Ascending aorta (tissue), 2 donors: ENCODE measurements at places on chromosomes 4 and X.

- no peaks in the 10 kb centered on the region for H3K4me1 ChIP-seq
- H3K4me3 ChIP-seq, result no peak overlapping the region
- H3K36me3 ChIP-seq, result no peaks in the 10 kb centered on the region
These were observed 53.3 kb downstream of the CAMK2D start for GRCh38 chr4:113708250-113708649.

GRCh38 chr4:89753601-89754066 lies 83.3 kb downstream of the SNCA start:
- no peak overlapping the region for H3K27ac ChIP-seq
- no peak for DNase-seq
- no peaks in the 10 kb centered on the region for H3K4me1 ChIP-seq
- no peaks in the 10 kb centered on the region for H3K36me3 ChIP-seq

- H3K4me1 ChIP-seq, result no peaks in the 10 kb centered on the region
- no peak for DNase-seq
- no peaks in the 10 kb centered on the region for H3K36me3 ChIP-seq
- no peak overlapping the region for H3K27ac ChIP-seq
- no peaks in the 10 kb centered on the region for H3K27me3 ChIP-seq
These were observed 2.3 kb downstream of the PRRG3 start for GRCh38 chrX:151697522-151697921.

GRCh38 chr4:121726642-121727268 lies 30.0 kb upstream of the ANXA5 start:
- H3K4me1 ChIP-seq, result no peaks in the 10 kb centered on the region
- no peak for DNase-seq

DNA sequence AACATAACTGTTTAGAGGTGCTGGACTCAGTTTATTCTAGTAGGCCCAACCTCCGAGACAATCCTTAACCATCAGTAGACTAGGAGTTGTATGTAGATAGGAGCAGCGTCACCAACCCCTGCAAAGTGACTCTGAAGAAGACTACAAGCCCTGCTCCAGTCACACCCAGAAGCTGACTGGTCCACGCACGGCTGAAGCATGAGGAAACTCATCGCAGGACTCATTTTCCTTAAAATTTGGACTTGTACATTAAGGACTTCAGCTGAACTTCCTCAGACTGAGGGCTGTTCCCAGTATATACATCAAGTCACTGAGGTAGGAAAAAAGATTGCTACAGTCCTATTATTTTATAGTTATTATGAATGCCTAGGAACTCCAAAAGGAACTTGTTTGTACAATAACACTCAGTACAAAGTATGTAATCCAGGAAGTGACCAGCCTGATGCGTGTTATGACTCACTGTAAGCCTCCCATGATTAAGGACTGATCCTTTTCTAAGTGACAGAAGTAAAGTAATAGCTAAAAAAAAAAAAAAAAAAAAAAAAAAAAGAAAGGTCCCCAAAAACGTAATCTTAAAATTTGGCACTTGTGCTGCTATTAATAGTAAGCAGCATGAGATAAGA lies 41.6 kb upstream of the UGT2B7 start:
- H3K27me3 ChIP-seq, result no peaks in the 10 kb centered on the region
- H3K36me3 ChIP-seq, result no peaks in the 10 kb centered on the region
- no peak overlapping the region for H3K27ac ChIP-seq
- H3K4me3 ChIP-seq, result no peak overlapping the region

GRCh38 chrX:72340041-72340440 lies 34.3 kb upstream of the CITED1 start:
- no peak overlapping the region for H3K4me3 ChIP-seq
- DNase-seq, result no peak
- no peak overlapping the region for H3K27ac ChIP-seq
- H3K36me3 ChIP-seq, result no peaks in the 10 kb centered on the region
- no peaks in the 10 kb centered on the region for H3K27me3 ChIP-seq
- H3K4me1 ChIP-seq, result no peaks in the 10 kb centered on the region

DNA sequence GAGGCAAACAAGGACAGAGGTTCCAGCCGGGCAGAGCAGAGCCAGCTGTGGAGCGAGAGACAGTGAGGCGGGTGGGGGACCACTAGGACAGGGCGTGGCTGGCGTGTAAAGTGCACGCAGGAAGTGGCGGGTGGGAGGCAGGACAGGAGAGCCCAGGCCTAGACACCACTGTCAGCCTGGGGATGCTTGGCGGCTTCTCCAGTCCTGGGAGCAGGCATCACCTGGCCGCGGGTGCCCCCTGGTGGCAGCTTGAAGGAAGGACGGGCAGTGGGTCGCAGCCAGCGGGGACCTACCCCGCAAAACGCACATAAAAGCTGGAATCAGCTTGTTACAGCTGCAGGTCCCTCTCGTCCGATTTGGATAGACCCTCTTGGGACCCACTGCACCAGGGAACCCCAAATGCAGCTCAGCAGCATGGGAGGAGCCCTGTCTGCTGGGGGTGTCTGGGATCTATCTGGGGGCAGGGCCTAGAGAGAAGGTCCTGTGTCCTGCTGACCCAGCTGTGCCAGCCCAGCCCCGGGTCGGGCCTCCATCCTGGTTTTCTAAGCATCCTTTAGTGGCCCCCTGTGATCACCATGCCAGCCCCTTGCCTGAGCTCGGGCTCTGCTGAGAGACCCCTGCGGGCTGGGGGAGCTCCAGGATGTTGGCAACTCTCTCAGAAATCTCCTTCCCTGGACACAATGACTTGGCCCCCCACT lies 57.7 kb downstream of the WFS1 start:
- no peak for DNase-seq
- H3K27me3 ChIP-seq, result peaks cover 4% of the 10 kb centered on the region
- no peaks in the 10 kb centered on the region for H3K36me3 ChIP-seq
- no peak overlapping the region for H3K4me3 ChIP-seq
- H3K27ac ChIP-seq, result no peak overlapping the region

DNA sequence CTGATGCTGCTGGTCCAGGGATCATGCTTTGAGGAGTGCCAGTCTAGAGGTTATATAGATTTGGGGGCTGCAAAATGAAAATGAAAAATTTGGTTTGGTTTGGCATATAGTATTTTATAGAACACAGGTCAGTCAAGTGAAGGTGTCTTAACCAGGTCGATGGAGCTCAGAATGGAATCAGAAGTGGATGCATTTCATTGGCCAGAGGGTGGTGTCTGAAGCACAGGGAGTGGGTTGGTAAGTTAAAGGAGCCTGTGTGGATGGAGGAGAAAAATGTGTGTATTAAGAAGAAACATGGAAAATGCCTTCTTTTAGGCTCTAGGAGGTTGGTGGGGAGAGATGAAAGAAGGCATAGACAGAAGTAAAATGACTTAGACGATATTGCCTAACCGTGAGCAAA lies 8.6 kb downstream of the GALNT7 start:
- H3K4me3 ChIP-seq, result no peak overlapping the region
- H3K4me1 ChIP-seq, result peaks cover 5% of the 10 kb centered on the region
- DNase-seq, result no peak
- H3K27ac ChIP-seq, result no peak overlapping the region
- H3K36me3 ChIP-seq, result no peaks in the 10 kb centered on the region
- no peaks in the 10 kb centered on the region for H3K27me3 ChIP-seq

DNA sequence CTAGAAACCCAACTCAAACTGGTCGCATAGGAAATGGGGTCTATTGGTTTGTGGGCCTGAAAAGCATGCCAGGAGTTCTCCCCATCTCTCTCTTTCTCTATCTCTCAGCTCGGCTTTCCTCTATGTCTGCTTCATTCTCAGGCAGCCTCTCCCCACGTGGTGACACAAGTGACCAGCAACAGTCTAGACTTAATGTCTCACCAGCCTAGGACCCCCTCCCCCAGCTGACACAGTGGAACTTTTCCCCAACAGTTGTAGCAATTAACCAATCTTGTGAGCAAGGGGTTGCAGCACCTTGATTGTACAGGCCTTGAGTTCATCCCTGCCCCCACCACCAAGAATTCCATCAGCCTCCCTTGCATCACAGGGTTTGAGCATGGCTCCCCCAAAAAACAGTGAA lies 159.8 kb upstream of the KIT start:
- H3K4me1 ChIP-seq, result no peaks in the 10 kb centered on the region
- H3K27ac ChIP-seq, result no peak overlapping the region
- no peaks in the 10 kb centered on the region for H3K36me3 ChIP-seq
- H3K27me3 ChIP-seq, result no peaks in the 10 kb centered on the region

DNA sequence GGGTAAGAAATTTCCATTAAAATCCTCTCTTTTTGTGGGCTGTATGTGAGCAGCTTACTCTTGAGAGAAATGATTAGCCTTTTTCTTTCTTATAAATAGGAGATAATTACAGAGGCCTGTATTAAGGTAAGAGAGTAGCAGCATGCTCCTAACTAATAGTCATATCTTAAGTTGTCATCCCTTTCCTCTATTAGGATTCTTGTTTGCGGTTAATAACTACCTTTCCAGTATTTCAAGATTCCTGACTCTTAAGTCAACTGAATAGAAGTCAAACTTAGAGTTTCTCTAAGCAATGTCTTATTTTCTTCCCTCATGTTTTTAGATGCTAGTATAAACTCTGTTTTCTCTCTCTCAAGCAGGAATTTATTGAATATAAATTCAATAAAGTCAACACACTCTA lies 139.9 kb upstream of the GPRIN3 start:
- no peaks in the 10 kb centered on the region for H3K4me1 ChIP-seq
- H3K27ac ChIP-seq, result no peak overlapping the region
- no peak for DNase-seq
- H3K36me3 ChIP-seq, result no peaks in the 10 kb centered on the region
- no peaks in the 10 kb centered on the region for H3K27me3 ChIP-seq
- no peak overlapping the region for H3K4me3 ChIP-seq

DNA sequence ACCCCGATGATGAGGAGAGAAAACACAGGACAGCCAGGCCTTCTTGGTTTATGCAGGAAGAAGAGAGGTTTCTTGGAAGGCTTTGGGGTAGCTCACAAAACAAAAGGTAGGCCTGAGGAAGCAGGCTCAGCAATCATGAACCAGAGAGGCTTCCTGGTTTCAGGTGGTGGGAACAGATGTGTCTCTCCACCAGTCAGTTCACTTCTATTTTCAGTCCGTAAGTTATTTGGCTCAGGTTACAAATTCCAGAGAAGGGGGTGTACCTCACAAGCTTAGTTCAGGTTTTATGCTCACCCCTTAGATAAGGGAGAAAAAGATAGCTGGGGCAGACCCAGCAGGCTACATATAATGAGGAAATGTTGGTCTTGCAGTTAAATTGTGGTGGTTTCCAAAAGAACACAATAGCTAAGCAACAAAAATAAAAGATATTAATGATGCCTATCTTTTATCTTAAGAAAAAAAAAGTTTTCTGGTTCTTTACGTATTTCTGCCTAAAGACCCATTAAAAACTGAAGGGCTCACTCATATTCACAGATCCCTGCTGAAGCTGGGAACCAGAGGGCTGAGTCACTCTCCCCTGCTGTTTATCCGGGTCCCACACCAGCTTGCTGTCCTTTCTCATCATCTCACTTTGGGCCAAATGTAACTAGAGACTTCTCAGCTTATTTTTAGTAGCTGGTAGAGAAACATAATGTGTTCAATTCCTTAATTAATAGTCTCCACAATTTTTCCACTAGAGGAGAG lies 177.0 kb downstream of the CAMK2D start:
- H3K27ac ChIP-seq, result peak overlapping the region; percentile 63
- H3K27me3 ChIP-seq, result no peaks in the 10 kb centered on the region
- peaks cover 5% of the 10 kb centered on the region for H3K4me1 ChIP-seq
- DNase-seq, result no peak
- no peaks in the 10 kb centered on the region for H3K36me3 ChIP-seq
- no peak overlapping the region for H3K4me3 ChIP-seq

- no peak overlapping the region for H3K27ac ChIP-seq
- H3K4me1 ChIP-seq, result peaks cover 10% of the 10 kb centered on the region
- H3K4me3 ChIP-seq, result no peak overlapping the region
- DNase-seq, result no peak
- no peaks in the 10 kb centered on the region for H3K27me3 ChIP-seq
- no peaks in the 10 kb centered on the region for H3K36me3 ChIP-seq
These were observed 4.8 kb upstream of the KIAA0232 start for GRCh38 chr4:6777636-6778281.

DNA sequence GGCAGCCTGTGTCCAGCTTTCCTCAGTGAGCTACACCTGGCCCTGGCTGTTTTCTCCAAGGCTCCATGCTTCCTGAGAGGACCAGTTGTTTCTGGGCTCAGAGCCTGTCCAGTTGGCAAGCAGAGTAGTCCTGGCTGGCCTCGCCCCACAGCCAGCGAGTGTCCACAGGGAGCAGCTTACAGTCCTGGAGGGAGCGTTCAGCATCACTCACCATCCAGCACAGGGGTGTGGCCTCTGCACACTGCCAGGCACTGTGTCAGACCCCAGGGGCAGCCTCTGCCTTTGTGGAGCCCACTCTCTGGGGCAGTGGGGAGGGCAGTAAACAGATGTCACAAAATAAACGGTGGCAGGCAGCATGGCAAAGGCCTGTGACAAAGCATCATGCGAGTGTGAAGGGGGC lies 23.9 kb downstream of the EVC start:
- DNase-seq, result no peak
- H3K4me3 ChIP-seq, result no peak overlapping the region
- no peaks in the 10 kb centered on the region for H3K27me3 ChIP-seq
- H3K27ac ChIP-seq, result no peak overlapping the region
- H3K4me1 ChIP-seq, result peaks cover 15% of the 10 kb centered on the region

DNA sequence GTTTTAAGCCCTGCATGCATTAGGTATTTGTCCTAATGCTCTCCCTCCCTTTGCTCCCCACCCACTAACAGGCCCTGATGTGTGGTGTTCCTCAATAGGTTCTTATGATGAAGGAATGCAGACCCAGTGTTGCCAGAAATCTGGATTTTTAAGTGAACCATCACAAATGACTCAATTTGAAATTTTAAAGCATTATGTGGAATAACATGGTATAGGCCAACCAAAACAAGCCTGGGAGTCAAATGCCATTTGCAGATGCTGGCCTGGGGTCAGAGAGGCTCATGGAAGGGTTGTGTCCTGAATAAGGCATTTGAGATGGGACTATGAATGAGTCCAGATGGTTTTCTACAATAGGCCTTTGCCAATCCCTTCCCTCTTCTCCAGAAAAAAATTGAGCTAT lies 179.6 kb downstream of the SHROOM3 start:
- peak; percentile 89 for DNase-seq
- H3K4me1 ChIP-seq, result peaks cover 7% of the 10 kb centered on the region
- no peak overlapping the region for H3K4me3 ChIP-seq
- H3K27me3 ChIP-seq, result no peaks in the 10 kb centered on the region
- peak overlapping the region; percentile 78 for H3K27ac ChIP-seq

- no peaks in the 10 kb centered on the region for H3K4me1 ChIP-seq
- no peak overlapping the region for H3K27ac ChIP-seq
- DNase-seq, result no peak
- H3K27me3 ChIP-seq, result no peaks in the 10 kb centered on the region
- no peaks in the 10 kb centered on the region for H3K36me3 ChIP-seq
These were observed 49.5 kb upstream of the ENPP6 start for GRCh38 chr4:184267206-184267608.

GRCh38 chr4:30256116-30256832 lies 463.9 kb upstream of the PCDH7 start:
- H3K4me3 ChIP-seq, result no peak overlapping the region
- H3K36me3 ChIP-seq, result no peaks in the 10 kb centered on the region
- DNase-seq, result no peak
- H3K27ac ChIP-seq, result no peak overlapping the region

DNA sequence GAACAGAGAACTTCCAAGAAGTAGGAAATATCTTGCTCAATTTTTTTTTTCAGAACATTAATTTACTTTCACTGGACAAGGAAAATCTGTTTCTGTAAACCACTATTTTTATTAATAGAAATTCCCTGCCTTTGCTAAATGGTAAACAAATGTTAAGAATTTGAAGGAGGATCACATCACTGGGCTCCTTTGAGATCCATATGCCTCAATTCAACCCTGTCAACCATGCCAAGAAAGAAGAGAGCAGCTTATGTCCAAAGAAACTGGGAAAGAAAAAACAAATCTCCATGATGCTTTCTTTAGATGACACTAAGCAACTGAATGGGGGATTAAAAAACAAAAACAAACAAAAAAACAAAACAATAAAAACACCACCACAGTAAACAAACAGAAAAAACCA lies 47.7 kb downstream of the LNX1 start:
- no peaks in the 10 kb centered on the region for H3K27me3 ChIP-seq
- no peaks in the 10 kb centered on the region for H3K4me1 ChIP-seq
- no peak overlapping the region for H3K27ac ChIP-seq
- no peak overlapping the region for H3K4me3 ChIP-seq
